ENCODE measurements at places on chromosomes 11 and 22.

DNA sequence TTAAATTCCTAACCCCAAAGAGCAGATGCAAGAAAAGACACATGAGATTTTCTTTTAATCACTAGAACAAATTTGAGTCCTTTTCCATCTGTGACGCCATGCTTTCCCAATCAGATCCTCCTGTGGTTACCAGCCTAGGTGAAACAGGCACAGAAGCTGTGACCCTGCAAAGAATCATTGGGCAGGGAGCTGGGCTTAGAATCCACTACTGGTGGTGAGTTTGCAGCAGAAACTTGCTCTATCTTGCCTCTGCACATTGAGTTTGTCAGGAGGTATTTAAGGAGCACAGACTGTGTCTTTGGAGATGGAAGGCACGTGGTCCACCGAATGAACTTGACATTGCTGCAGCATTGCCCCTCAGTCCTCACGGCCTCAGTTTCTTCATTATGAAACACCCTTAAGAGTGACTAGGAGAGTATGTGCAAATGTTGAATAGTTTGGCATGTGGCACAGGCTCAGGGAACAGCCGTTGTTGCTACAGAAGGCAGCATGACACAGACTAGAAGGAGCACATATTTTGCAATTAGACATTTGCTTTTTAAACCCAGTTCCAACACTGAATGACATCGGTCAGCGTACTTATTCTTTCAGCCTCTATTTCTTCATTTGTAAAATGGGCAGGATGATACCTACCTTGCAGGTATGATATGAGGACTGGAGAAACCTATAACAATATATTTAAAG is 127.6 kb downstream of the DBX1 start:
- DNase-seq, result no peak

GRCh38 chr11:70307176-70307575 is 36.7 kb downstream of the PPFIA1 start:
- DNase-seq, result no peak

- no peak for DNase-seq
Observed at GRCh38 chr11:69670158-69670845, 4.9 kb downstream of the LTO1 start.

DNA sequence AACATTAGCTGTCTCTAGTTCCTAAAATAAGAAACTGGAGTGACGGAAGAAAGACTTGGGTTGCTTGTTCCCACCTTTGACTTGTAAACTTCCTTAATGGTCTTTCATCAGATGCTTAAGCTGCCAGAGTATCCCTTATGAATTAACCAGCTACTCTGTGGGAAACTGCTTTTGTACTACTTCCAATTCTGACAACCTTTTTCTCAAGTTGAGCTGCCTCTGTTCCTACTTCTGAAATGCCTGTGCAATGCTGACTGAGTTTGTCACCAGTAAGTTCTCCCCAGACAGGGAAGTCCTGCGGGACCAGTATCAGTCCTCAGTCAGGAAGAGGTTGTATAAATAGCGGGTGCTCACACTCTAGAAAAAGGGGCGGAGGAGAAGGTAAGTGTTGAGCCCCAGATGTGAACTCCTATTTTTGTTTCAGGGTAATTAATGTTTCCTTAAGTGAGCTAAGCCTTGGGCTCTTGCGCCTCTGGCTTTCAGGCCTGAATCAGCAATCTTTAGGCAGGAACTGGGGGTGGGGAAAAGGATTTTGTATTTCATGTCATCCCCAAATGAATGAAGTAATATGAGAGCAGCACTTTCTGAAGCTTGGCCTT is 67.2 kb downstream of the CECR2 start:
- DNase-seq, result no peak

DNA sequence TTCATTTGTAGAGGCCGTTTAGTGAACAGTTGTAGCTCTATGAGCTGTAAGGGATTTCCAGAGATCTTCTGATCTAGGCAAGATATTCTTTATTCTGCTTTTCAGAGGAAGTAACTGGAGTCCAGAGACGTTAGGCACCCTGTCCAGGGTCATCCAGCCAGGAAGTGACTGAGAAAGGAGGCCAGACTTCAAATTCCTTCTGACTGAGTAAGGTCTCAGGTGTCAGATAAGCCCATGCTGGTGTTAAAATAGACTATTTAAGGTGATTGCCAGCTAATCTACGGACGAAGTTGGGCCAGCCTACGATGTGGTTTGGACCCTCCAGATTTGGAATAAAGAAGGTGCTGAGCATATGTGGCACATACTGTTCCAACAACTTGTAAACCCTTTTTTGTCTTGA is 54.6 kb downstream of the GRIK4 start:
- DNase-seq, result no peak

GRCh38 chr11:60431251-60431650 is 1.9 kb downstream of the MS4A5 start:
- DNase-seq, result no peak

DNA sequence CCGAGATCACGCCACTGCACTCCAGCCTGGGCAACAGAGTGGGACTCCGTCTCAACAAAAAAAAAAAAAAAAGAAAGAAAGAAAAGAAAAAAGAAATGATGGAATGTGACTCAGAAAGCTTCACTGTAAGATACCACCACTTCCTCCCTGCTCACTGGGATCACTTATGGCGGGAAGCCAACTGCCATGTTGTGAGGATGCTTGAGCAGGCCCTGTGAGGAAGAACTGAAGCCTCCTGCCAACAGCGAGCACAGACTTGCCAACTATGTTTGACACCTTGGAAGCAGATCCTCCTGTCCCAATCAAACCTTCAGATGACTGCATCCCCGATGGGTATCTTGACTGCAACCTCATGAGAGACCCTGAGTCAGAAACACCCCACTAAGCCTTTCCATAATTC is 8.3 kb downstream of the SEC14L6 start:
- no peak for DNase-seq

GRCh38 chr11:15944460-15944859 is 411.9 kb downstream of the SOX6 start:
- DNase-seq, result no peak

DNA sequence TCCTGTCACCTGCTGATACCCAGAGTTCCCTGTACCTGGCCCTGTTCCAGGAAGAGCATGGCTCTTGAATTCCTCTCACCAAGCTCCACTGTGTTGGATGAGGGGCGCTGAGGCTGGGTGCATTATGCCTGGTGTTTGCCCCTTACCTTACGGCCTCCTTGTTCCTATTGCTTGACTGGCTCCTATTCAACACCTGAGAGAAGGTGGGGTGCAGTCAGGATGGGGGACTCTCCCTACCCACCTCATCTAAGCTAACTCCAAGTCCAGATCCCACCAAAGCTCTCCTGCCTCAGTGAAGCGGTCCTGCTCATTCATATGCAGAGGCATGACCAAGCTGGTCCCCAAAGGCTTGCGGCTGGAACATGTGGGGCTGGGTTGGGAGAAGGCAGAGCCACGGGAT is 35.8 kb upstream of the RIC3 start:
- no peak for DNase-seq

- no peak for DNase-seq
Observed at GRCh38 chr11:94011478-94011877, 9.7 kb upstream of the HEPHL1 start.

DNA sequence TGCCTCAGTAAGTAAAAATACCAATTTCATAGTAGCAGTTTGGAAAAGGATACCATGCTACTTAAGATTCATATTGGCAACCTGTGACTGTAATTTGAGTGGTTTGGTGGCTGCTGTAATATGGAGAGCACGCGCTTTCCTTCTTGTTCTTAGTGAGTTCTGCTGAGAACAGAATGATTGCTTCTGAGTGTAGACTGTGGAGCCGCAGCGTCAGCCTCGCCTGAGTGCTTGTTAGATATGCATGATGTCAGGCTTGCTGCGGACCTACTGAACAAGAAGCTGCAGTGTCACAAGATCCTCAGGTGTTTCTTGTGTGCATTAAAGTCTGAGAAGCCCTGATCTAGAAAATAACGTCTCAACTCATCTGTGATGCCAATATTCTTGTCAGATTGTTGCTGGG is 143.2 kb downstream of the ARHGAP42 start:
- no peak for DNase-seq

DNA sequence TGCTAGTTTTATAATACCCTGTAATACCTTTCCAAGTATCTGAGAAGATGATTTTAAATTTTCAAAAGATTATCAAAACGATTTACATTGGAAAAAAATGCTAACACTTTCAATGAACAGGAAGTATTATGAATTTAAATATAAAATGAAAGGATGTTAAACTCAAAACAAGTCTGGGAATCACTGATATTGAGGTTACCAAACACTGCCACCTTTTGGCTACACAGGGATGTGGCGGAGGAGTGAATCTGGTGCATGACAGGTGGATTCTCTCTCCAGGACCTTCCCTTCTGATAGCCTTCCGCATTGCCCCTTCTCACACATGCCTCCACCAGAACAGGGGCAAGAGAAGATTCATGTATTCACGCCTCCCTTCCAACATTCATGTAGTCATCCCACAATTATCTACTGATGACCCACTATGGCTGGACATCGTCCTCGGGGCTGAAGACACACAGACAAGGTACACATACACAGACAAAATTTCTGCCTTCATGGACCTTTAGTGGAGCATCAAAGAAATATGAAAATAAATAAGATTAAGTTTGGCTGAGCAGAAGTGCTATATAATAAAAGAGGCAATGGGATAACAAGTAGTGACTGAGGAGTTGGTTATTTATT is 34.7 kb downstream of the ATG16L2 start:
- no peak for DNase-seq

DNA sequence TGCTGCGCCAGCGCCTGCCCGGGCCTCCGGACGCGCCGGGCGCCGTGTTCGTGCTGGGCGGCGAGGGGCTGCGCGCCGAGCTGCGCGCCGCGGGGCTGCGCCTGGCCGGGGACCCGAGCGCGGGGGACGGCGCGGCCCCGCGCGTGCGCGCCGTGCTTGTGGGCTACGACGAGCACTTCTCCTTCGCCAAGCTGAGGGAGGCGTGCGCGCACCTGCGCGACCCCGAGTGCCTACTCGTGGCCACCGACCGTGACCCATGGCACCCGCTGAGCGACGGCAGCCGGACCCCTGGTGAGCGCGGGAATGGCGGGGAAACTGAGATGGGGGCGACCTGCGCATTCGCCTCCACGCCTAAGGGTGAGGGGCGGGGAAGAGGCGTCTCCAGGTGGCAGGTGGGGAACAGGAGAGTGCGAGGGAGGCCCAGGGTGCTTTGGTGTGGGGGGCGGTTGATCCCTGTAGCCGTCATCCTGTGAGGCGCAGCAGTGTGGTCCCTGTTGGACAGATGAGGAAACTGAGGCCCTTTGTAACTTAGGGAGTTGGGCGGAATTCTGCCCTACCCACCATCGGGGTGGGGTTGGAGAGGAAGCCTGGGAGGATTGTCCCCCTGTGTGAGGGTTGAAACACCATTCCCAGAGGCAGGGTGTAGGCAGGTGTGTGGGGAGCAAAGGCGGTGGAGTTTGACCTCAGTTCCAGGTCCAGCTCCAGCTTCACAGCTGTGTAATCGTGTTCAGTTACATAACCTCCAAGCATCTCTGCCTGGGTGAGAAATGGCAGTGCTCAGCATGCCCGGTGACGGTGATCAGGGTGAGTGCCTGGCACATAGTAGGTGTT is 758 bp downstream of the PDXP start:
- DNase-seq, result no peak

GRCh38 chr11:74138021-74138420 is 32.8 kb downstream of the C2CD3 start:
- DNase-seq, result no peak

DNA sequence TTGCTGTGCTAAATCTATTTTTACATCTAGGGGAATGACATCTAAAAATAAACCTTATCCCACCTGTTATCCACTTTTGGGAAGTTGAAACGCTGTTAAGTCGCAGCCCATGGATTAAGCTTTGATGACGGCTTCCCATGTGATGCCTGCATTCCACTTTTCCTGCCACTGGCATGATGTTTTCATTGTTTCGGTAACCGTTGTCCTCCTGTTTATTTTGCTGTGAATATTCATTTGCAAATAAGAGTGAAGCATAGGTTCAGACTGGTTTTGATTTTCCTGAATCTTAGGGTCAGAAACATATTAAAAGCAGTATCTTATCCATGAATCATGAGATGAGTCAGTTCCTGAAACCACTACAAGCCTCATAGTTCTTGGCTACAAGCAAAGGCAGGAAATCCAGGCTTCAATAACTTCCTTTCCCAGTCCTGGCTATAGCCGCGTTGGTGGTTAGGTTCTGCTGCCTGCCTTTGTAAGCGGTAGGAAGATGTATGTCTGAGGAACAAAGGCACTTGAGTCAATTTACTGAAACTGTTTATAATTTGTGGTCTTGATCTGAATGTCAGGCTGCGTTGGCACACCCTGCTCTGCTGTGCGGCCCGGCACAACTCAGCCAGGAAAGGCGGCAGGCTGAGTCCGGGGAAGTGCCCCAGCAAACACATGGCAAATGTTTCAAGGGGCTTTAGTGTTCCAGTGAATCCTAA is 19.4 kb downstream of the TEAD1 start:
- DNase-seq, result no peak

DNA sequence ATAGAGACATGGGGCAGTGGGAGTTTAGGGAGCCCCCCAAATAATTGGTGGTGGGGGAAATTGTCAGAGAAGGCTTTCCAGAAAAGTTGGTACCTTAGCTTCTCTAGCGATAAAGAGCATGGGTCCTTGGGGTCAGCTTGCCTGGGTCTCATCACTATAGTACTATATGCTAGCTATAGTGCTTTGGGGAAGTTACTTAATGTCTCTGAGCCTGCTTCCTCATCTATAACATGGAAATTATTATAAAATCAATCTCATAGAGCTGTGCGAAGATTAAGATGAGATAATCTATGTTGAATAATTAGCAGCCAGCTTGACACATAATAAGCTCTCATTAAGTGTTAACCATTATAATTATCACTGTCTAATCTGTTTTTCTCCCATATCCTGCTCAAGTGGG is 41.2 kb downstream of the STIM1 start:
- DNase-seq, result no peak

DNA sequence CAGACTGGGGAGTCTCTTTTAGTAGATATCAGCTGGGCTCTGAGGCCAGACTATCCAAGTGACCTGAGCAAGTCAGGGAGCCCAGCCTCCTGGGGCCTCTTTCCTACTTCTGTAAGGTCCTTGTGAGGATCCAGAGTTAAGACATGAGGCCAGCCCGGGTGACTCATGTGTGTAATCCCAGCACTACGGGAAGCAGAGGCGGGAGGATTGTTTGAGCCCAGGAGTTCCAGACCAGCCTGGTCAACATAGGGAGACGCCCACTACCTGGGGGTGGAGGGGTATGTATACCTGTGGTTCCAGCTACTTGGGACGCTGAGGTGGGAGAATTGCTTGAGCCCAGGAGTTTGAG is 36.9 kb upstream of the POLA2 start:
- no peak for DNase-seq

DNA sequence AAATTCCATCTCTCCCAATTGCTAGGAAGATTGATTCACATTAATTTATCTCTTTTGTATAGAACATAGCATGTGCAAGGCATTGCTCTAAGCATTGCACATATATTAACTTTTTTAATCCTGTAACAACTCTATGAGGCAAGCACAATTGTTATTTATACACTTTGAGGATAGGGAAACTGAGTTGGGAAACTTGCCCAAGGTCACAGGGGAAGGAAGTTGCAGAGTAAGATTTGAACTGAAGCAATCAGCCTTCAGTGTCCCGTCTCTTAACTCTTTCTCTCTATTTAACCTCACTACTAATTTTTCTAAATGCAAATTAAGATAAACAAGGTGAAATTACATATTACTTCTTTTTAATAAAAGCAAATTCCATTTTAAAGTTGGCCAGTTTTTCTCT is 22.2 kb downstream of the OR56B4 start:
- no peak for DNase-seq

GRCh38 chr22:39612811-39613548 is 42.4 kb downstream of the CACNA1I start:
- DNase-seq, result no peak

Measured in stimulated activated CD4-positive, alpha-beta T cell treated with anti-CD3 and anti-CD28 coated beads, Interleukin-1b, Interleukin-23, amount 100 ng/mL, for 1 hour (primary cell).